ENCODE measurements at places on chromosomes 6 and 20. TPM values are rescaled to one million over a fixed set of nuclear protein-coding genes. Genes with fewer than 3 reads are reported as not detected.
A peak's percentile ranks its signal among the peaks of the same experiment; 100 is the strongest.

Gene PRL
- total RNA-seq, result not detected

Gene LRP11
- 24.8 TPM for total RNA-seq

Gene NKX2-4
- total RNA-seq, result not detected

Gene PDE10A
- total RNA-seq, result 0.37 TPM

Gene UNC5CL
- 4.2 TPM for total RNA-seq

Gene LRRC73
- total RNA-seq, result 1.1 TPM

Gene SLCO4A1
- total RNA-seq, result 39.7 TPM

Gene SLC22A3
- 2.5 TPM for total RNA-seq

Gene PAK5
- 0.07 TPM for total RNA-seq

- H3K27me3 ChIP-seq, result no peaks in the 10 kb centered on the region
- H3K4me3 ChIP-seq, result no peak overlapping the region
- DNase-seq, result no peak
Observed at GRCh38 chr20:2114127-2114959, 12.7 kb downstream of the STK35 start.

DNA sequence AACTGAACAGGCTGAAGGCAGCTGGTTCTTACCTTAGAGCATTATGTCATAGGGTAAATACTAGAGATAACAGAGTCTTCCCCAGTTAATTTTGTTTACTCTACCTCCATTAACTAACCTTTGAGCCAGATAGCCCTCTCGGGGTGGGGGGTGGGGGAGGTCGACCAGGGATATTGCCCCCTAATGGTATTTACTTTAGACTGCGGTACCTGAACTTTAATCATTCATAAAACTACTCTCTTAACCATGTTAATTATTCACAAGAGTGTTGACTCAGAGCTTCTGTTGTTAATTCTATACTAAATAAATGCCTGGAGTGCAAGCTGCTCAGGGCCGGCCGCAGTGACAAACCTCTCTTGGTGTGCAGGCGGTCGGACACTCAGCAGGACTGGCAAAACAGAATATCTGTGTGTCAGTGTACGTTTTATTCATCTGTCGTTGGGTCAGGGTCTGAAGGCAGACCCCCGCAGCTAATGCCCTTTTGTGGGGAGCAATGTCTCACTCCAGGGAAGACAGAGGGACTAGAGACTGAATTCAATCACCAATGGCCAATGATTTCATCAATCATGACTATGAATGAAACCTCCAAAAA is 152.4 kb upstream of the COL21A1 start:
- H3K4me1 ChIP-seq, result no peaks in the 10 kb centered on the region
- H3K27me3 ChIP-seq, result no peaks in the 10 kb centered on the region
- H3K4me3 ChIP-seq, result no peak overlapping the region
- DNase-seq, result no peak
- H3K36me3 ChIP-seq, result no peaks in the 10 kb centered on the region

DNA sequence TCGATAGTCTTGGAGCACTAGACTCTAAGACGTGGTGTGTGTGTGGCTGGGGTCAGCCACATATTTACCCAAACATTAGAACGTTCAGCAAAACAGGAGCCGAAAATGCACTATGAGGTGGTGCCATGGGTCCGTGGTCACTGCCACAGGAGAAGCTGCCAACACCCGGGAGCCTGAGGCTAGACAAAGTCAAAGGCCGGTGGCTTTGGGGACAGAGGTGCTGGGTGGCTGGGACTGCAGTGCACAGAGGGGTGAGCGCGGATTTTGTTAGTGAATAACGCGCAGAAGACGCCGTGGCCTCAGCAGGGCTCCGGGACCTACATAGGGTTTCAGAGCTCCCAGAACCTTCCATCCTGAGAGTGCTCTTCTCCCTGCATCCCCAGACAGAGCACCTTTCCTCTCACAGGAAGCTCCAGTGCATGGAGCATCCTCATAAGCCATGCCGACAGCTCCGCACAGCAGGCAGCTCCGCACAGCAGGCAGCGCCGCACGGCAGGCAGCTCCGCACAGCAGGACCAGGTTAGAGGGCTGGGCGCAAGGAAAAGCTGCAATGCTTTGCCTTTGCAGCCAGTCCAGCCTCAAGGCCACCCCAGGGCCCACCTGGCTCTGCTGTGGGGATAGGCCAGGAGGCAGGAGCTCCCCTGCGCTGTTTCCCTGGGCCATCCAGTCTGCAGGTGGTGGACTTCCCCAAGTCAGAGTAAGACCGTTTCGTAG is 304.1 kb downstream of the TAF4 start:
- no peaks in the 10 kb centered on the region for H3K27me3 ChIP-seq
- DNase-seq, result no peak
- H3K36me3 ChIP-seq, result no peaks in the 10 kb centered on the region
- no peak overlapping the region for H3K27ac ChIP-seq

- no peak overlapping the region for H3K4me3 ChIP-seq
- H3K27me3 ChIP-seq, result no peaks in the 10 kb centered on the region
- no peaks in the 10 kb centered on the region for H3K4me1 ChIP-seq
- no peak for DNase-seq
Observed at GRCh38 chr6:56803594-56803993, 151.3 kb upstream of the BEND6 start.

GRCh38 chr20:58840816-58841538 is 9.7 kb downstream of the GNAS-AS1 start:
- no peaks in the 10 kb centered on the region for H3K36me3 ChIP-seq
- no peaks in the 10 kb centered on the region for H3K4me1 ChIP-seq
- peaks cover 19% of the 10 kb centered on the region for H3K27me3 ChIP-seq
- H3K27ac ChIP-seq, result no peak overlapping the region
- no peak for DNase-seq

DNA sequence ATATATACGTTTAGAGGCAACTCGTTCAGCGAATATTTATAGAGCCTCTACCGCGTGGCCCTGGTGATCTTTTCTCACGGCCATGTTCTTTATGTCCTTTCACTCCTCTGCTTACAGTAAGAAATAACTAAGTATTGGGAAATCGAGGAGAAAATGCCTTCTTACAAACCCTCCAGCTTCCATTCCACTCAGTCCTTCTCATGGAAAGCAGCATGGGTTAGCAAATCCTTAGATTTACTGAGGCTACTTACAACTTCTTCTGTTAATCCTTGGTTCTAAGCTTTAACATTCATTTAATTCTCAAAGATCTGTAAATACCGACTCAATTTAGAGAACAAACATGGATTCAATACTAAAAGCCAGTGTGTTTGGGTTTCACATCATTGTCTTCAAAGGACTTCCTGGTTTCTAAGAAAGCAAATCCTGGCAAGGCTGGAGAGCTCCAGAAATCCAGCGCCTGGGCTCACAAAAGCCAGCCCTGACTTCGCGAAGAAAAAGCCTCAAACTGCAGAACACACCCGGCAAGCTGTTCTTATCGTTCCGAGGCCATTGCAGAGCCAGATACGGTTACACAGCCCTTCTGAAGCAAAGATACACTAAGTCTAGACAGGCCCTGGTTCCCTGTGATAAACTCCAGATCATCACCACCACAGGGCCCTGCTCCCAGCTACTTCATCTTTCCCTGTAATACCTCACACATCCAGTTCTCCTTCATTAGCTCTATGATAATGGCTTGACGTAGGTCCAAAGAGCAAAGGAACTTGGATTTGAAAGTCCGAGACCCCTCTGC is 19.2 kb downstream of the AGPAT4 start:
- no peaks in the 10 kb centered on the region for H3K4me1 ChIP-seq
- H3K4me3 ChIP-seq, result no peak overlapping the region
- H3K27ac ChIP-seq, result no peak overlapping the region
- no peaks in the 10 kb centered on the region for H3K36me3 ChIP-seq
- no peak for DNase-seq

DNA sequence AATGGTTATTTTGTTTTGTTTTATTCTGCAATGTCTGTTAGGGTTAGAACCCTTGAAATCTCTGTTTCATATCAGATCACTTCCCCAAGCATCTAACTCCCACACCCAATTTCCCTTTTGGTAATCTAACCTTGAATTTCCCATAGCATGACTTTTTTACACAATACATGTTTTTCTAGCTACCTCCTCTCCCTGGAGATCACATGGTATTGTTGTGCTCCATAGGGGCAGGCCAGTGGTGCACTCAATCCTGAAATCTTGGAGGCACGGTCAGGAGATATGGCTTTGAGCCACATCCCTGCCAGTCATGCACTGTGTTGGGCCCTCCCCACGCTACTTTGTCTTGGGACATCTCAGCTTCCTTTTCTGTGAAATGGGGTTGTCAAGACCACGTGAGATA is 36.7 kb upstream of the NNAT start:
- no peaks in the 10 kb centered on the region for H3K36me3 ChIP-seq
- no peak overlapping the region for H3K4me3 ChIP-seq
- DNase-seq, result no peak
- no peaks in the 10 kb centered on the region for H3K27me3 ChIP-seq
- H3K27ac ChIP-seq, result no peak overlapping the region

DNA sequence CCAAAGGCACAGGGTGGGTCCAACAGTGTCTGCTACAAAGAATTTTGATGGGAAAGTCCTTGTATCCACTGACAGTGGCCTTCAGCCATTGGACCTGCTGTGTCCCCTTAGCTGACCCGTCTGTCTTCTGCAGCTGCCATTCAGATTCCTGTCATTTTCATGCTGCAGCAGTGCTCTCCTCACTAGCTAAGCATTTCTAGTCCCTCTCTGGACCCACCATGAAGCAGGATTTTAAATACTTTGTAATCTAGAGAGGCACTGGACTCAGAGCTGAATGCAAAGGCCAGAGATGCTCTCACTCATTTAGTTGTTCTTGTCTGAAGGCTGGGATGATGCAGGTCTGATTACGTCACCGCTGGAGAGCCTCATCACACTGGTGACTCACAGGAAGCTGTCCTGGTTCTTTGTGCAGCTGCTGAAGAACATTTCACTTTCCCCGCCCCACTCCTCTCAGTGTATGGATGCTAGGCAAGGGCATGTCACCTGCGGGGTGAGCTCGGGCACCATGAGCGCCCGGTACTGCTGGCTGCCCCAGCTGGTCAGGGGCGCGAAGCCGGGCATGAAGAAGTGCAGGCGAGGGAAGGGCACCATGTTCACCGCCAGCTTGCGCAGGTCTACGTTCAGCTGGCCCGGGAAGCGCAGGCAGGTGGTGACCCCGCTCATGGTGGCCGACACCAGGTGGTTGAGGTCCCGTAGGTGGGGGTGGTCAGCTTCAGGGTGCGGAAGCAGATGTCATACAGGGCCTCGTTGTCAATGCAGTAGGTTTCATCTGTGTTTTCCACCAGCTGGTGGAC is 19.4 kb upstream of the TUBB2A start:
- H3K27me3 ChIP-seq, result no peaks in the 10 kb centered on the region
- DNase-seq, result no peak
- H3K27ac ChIP-seq, result no peak overlapping the region
- no peaks in the 10 kb centered on the region for H3K36me3 ChIP-seq
- H3K4me3 ChIP-seq, result no peak overlapping the region
- no peaks in the 10 kb centered on the region for H3K4me1 ChIP-seq

DNA sequence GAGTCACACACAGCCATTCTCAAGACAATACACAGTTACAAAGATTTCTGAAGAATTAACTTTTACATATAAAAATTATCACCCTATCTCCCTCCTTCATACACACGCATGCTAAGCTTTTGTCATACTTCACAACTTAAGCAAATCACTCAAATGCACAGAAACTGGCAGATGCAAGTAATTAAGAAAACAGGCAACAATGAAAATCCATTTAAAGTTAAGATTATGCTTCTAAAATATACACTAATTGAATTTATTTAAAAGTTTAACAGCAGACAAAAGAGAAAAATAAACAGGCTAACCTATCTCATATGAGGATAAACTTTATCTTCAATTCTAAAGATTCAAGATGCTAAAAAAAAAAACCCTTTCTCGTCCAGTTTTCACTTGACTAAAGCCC is 68.4 kb downstream of the DST start:
- H3K36me3 ChIP-seq, result no peaks in the 10 kb centered on the region
- H3K4me3 ChIP-seq, result no peak overlapping the region
- H3K27me3 ChIP-seq, result no peaks in the 10 kb centered on the region
- no peak overlapping the region for H3K27ac ChIP-seq
- no peaks in the 10 kb centered on the region for H3K4me1 ChIP-seq

- DNase-seq, result no peak
- H3K4me1 ChIP-seq, result no peaks in the 10 kb centered on the region
- no peaks in the 10 kb centered on the region for H3K27me3 ChIP-seq
- H3K27ac ChIP-seq, result no peak overlapping the region
- no peaks in the 10 kb centered on the region for H3K36me3 ChIP-seq
Observed at GRCh38 chr6:133613211-133613610, 275.7 kb upstream of the TCF21 start.

GRCh38 chr6:116386581-116387299 is 16.0 kb downstream of the DSE start:
- no peak overlapping the region for H3K4me3 ChIP-seq
- H3K27me3 ChIP-seq, result no peaks in the 10 kb centered on the region
- H3K4me1 ChIP-seq, result no peaks in the 10 kb centered on the region

GRCh38 chr20:542777-543368 is 717 bp downstream of the CSNK2A1 start:
- no peaks in the 10 kb centered on the region for H3K27me3 ChIP-seq
- H3K4me1 ChIP-seq, result peaks cover 3% of the 10 kb centered on the region
- peak overlapping the region; percentile 91 for H3K27ac ChIP-seq
- peak overlapping the region; percentile 95 for H3K4me3 ChIP-seq

DNA sequence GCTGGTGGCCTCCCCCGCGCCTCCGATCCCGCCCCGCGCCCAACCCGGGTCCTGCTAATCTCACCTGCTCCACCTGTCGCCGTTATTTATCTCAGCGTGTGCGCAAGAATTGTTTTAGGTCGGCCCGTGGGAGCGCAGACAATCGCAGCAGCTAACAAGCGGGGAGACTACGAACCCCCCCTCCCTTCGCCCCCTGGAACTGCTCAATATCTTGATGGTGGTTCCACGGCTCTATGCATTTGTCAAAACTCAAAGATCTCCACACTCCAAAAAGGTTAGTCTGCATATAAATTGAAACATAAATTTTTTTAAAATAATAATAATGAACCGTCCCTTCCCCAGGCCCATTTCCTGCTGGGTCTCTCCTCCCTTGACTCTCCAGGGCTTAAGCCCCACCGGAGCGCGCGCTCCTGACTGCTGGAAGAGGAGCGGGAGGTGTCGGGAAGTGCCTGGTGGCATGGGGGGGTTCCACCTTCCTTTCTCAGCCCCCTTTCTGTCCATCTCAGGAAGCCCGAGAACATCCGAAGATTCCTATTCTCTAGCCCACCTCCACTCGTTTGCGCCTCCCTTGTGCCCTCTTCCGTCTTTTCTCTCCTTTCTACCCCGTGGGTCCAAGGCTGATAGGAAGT is 1.6 kb upstream of the MDGA1 start:
- H3K27me3 ChIP-seq, result peaks cover 56% of the 10 kb centered on the region
- H3K4me1 ChIP-seq, result peaks cover 7% of the 10 kb centered on the region

All from colonic mucosa (tissue), 4 donors.